ENCODE measurements at places on chromosomes 3 and 15.

DNA sequence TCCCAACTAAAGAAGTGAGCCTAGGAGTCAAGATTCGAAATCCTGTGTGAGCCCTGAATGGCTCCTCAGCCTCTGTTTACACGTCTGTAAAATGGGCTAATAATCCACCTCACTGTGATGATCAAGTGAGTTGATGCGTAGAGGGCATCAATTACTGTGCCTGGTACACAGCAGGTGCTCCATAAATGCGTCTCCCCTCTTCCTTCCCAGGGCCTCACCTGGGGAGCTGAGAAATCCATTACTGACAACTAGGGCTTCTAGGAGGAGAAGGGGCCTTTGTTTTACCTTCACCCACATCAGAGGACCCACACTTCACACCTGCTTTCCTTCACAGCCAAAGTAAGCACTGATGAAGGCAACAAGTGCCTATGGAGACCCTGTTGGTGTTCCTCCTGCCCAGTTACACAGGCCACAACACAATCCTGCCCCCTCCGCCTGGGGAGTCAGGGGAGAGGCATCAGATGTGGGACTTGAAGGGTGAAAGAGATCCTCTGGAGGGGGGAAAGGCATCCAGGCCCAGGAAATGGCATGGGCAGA lies 1.4 kb downstream of the CIB2 start:
- no peak for DNase-seq

- DNase-seq: peak; percentile 69
Observed at GRCh38 chr3:178056868-178057267, 479.4 kb upstream of the KCNMB2 start.

- no peak for DNase-seq
Observed at GRCh38 chr15:85462029-85462428, 81.6 kb downstream of the AKAP13 start.

GRCh38 chr3:51671734-51672475 lies 853 bp downstream of the TEX264 start:
- peak; percentile 78 for DNase-seq

GRCh38 chr3:159929171-159930141 lies 59.2 kb upstream of the IL12A start:
- DNase-seq: peak; percentile 50

DNA sequence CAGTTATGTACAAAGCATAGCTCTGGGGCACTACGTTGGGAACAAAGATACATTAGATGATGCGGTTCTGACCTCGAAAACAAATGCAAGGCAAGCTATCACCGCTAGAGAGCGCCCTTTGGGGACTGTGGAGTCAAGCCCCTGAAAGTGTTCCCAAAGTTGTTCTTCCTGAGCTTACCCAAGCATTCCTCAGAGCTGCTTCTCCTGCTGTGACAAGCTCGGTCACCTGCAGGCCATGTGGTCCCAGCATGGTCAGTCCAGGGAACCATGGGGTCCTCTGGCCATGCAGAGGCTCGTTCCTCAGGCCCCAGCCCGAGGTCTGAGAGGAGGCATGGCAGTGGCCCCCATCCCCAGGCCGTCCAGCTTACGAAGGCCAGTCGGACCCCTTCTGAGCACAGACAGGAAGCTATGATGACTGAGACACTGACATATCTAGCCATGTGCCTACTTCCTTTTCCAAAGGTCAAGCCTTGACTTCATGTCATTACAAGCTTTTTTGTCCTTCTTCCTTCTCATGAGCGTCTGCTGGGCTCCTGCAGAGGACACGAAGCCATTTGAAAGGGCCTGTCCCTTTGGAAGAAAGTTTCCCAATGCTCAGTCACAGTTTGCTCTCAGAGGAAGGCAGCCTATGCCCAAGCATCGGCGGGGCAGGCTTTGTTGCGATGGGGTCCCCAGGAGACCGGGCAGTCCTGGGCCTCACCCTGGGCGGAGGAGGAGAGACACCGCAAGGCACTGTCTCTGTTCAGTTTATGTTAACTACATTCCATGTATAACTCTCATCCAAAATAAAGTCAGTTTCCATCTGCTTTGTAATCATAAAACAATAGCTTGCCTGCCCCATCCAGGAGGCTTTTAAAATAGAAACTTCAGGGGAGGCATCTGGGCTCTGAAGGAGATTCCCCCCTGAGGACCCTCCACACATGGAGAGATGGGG lies 79.3 kb downstream of the ATP10A start:
- peak; percentile 33 for DNase-seq

DNA sequence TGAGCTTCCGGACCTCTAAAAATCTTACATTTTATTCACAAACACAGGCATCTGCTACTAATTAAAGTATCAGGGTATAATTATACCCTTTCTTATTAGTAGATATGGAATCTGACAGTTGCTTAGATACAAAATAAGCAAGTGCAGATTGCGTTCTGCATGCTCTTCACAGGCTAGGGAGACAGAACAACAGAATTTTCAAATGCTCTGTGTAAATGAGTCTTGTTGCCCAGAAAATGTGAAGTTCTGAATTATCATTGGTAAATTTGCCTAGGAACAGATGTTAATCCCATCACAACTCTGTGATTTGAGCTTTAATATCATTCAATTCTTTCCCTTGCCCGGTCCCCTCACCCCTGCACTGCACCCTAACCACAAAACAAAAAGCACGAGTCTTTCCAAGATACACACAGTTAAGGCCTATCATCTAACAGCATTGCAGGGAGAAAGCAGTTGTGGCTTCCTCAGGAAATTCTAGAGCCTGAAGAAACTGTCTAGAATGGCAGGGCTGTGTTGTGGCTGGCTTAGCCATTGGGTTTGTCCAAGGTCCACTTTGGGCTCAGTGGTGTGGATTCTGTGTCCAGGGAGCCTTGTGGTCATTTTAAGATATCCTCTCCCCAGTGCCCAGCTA lies 119.8 kb downstream of the PDCD6IP start:
- DNase-seq: peak; percentile 31

DNA sequence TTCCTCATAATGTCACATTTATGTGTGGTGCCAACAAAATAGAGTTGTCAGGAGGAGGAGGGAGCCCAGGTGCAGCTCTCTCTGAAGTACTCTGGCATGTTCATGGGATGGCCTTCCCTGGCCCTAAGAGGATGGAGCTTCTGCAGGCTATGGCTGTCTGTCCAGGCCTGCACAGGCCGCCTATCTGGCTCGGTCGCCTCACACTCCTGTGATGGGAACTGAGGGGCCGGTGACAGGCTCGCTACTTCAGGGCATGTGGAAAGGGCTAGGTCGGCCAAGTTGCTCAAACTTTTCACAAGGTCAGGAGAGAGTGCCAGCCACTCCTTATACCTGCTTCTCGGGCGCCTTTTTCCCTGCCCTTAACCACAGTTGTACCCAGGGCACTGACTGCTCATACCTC lies 51.1 kb downstream of the SOX14 start:
- DNase-seq: no peak

DNA sequence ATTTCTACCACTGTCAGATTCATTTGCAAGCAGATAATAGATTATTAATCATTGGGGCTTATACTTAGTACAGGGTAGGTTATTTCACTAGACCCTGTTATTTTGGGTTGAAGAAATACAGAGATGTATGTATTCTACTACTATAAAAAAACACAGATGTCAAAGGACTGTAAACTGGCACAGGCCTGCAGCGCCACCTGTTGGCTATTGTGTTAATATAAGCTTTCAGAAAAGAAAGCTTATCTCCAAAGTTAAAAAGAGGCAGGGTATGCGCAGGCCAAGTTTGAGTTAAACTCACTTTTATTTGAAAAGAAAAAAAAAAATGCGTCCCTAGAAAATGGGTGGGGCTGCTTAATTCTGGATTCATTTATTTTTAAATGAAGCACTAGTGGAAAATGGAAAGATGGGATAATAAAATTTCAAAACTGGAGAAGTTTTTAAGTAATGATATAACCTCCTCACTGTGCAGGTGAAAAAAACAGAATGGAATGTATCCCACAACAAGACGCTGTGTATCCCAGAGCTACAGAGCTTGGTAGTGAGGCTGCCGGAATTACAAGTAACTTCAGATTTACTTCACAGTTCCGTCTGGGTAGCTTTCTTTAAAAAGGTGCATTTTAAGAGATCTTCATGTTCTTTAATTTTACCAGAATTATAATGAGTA lies 407.2 kb upstream of the TGFBR2 start:
- DNase-seq: peak; percentile 88

Data from adipocyte (in vitro differentiated cells).